HFFc6 (cell line): ENCODE measurements at places on chromosomes 11 and 22. TPM values are rescaled to one million over a fixed set of nuclear protein-coding genes. Genes with fewer than 3 reads are reported as not detected.
A peak's percentile ranks its signal among the peaks of the same experiment; 100 is the strongest.

GAB4 gene
- total RNA-seq, result not detected in 3 replicates

DNA sequence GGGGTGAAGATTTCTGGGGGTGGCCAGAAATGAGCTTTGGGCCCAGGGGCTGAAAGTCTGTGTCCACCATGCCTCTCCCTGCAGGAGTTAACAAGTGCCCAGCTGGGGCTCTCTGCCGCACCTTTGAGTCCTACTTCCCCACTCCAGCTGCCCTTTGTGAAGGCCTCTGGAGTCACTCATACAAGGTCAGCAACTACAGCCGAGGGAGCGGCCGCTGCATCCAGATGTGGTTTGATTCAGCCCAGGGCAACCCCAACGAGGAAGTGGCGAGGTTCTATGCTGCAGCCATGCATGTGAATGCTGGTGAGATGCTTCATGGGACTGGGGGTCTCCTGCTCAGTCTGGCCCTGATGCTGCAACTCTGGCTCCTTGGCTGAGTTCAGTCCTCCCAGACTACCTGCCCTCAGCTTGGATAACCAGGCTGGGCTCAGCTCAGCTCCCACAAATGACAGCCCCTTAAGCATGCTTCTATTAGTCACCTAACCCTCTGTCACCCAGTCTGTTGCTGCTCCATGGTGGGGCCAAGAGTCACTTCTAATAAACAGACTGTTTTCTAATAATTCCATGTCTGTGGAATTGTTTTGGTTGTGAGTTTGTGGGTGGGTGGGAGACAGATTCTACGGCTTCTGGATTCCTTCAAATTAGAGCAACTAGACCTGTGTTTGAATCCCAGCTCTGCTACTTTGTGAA lies 3.0 kb upstream of the INPPL1 start:
- H3K4me1 ChIP-seq, result peaks cover 26% of the 10 kb centered on the region
- peaks cover 9% of the 10 kb centered on the region for H3K27me3 ChIP-seq
- H3K27ac ChIP-seq, result no peak overlapping the region
- no peak overlapping the region; the same call in 1 of the 2 replicates for H3K4me3 ChIP-seq
- DNase-seq, result no peak

GRCh38 chr11:126339073-126339862 lies 16.2 kb upstream of the ST3GAL4 start:
- H3K36me3 ChIP-seq, result peaks cover 36% of the 10 kb centered on the region
- peaks cover 8% of the 10 kb centered on the region for H3K27me3 ChIP-seq
- no peak overlapping the region for H3K4me3 ChIP-seq
- no peak for DNase-seq
- peaks cover 61% of the 10 kb centered on the region for H3K4me1 ChIP-seq

- peak overlapping the region; percentile 87 for H3K4me3 ChIP-seq
- H3K27ac ChIP-seq, result peak overlapping the region; percentile 64
- H3K27me3 ChIP-seq, result no peaks in the 10 kb centered on the region; the same call in none of the 2 replicates
- no peak for DNase-seq
Observed at GRCh38 chr11:8020244-8020597, 33.1 kb downstream of the EIF3F start.

KCNJ5 gene
- not detected in 3 replicates for total RNA-seq

DNA sequence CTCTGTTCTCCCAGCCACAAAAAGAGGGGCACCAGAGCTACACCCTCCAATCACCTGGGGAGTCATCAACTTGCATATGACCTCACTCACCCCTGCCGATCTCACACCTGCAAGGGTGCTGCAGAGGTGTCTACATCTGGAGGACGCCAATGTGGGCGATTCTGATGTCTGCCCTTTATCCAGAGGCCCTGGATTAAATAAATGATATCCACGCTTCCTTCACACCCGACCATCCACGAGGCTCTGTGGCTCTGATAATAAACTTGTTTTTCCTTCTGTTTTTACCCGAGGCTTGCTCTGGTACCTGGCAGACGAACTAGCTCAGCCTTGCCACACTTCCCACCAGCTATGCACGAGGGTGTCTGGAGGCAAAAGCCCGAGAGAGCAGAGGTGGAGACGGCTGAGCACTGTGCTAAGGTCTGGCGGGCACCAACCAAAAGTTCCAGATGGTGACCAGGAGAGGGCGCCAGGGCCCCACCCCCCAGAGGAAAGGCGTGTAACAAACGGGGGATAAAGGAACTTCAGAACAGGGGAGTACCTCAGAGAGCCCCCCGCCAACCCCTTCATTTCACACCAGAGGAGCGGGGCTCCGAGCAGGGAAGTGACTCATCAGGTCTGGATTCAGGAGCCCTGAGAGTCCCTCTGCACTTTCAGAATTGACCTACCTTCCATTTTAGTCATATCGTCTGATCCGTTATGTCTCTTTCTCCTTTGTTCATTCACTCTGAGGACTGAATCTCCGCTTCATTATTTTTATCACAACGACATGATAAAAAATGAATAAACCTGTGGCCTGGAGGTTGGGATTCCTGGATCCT lies 13.5 kb downstream of the SCN3B start:
- peaks cover 5% of the 10 kb centered on the region for H3K4me1 ChIP-seq
- no peaks in the 10 kb centered on the region for H3K36me3 ChIP-seq
- peaks cover 33% of the 10 kb centered on the region for H3K27me3 ChIP-seq
- H3K4me3 ChIP-seq, result 0 out of 2 replicates have a peak overlapping the region, but pooled peaks have one; percentile 13
- no peak for DNase-seq

FIBIN gene
- 40.7 to 95.6 TPM (median 89.3 TPM) in 3 replicates for total RNA-seq

- H3K36me3 ChIP-seq, result peaks cover 24% of the 10 kb centered on the region
- peaks cover 9% of the 10 kb centered on the region for H3K27me3 ChIP-seq
- DNase-seq, result no peak
- H3K27ac ChIP-seq, result no peak overlapping the region
- H3K4me1 ChIP-seq, result no peaks in the 10 kb centered on the region
Observed at GRCh38 chr22:20582520-20583361, 75.3 kb downstream of the MED15 start.

DNA sequence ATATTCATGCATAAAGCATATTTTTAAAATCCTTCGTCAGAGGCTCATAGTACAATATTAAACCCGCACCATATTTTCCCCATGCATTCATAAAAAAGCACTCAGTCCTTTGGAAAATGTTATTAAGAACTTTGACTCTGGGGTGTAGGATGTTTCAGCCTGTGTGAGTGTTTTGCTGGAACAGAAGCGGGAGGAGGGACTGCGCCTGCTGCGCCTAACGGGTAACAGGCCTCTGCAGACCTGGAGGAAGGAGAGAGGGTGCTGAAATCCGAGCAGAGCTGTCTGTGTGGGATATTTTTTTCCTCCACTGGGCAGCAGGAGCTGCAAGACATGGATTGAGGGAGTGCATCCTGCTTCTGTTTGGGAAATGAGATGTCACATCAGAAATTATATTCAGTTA lies 483.0 kb downstream of the BRD1 start:
- H3K27ac ChIP-seq, result no peak overlapping the region
- H3K4me3 ChIP-seq, result no peak overlapping the region
- no peaks in the 10 kb centered on the region for H3K4me1 ChIP-seq
- peaks cover 16% of the 10 kb centered on the region for H3K36me3 ChIP-seq
- H3K27me3 ChIP-seq, result peaks cover 2% of the 10 kb centered on the region; the same call in 1 of the 2 replicates

OR5P2 gene
- total RNA-seq, result not detected in 3 replicates

- H3K27me3 ChIP-seq, result no peaks in the 10 kb centered on the region
- H3K27ac ChIP-seq, result no peak overlapping the region
- DNase-seq, result peak; percentile 60
- H3K36me3 ChIP-seq, result no peaks in the 10 kb centered on the region
- H3K4me3 ChIP-seq, result peak overlapping the region; percentile 16; the same call in 1 of the 2 replicates
Observed at GRCh38 chr11:104033134-104033533, 3.3 kb upstream of the DDI1 start.

DNA sequence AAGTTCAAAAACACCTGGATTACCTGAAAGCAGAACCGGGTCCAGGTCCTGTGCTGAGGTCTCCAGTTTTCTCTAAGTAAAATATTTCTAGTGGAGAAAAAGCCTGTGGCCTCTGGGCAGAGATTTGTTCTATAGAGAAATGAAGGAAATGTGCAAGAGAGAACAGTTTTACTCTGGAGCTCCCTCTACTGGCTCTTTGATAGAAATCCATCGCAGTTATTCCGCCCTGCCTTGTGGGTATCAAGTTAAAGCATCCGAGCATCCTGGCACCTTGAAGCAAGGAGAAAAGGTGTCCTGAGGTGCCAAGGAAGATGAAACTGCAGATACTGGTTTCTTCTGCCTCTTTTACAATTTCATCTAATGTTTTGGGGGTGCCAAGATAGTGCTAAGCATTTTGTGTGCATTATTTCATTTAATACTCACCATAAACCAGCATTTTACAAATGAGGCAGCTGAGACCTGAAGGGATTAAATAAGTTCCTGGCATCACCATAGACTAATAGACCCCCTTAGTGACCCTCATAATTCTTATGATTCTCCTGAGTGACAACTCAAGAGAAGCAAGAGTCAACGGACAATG lies 113.1 kb upstream of the HSD17B12 start:
- peaks cover 36% of the 10 kb centered on the region for H3K27me3 ChIP-seq
- no peak overlapping the region for H3K4me3 ChIP-seq
- H3K36me3 ChIP-seq, result no peaks in the 10 kb centered on the region
- DNase-seq, result peak; percentile 44

MUC5AC gene
- total RNA-seq, result not detected in 3 replicates

- H3K4me3 ChIP-seq, result no peak overlapping the region
- H3K27me3 ChIP-seq, result no peaks in the 10 kb centered on the region
- H3K4me1 ChIP-seq, result peaks cover 2% of the 10 kb centered on the region
- no peak for DNase-seq
- no peak overlapping the region; the same call in 1 of the 2 replicates for H3K27ac ChIP-seq
Observed at GRCh38 chr11:63761188-63761587, 7.4 kb downstream of the ZFTA start.

DNA sequence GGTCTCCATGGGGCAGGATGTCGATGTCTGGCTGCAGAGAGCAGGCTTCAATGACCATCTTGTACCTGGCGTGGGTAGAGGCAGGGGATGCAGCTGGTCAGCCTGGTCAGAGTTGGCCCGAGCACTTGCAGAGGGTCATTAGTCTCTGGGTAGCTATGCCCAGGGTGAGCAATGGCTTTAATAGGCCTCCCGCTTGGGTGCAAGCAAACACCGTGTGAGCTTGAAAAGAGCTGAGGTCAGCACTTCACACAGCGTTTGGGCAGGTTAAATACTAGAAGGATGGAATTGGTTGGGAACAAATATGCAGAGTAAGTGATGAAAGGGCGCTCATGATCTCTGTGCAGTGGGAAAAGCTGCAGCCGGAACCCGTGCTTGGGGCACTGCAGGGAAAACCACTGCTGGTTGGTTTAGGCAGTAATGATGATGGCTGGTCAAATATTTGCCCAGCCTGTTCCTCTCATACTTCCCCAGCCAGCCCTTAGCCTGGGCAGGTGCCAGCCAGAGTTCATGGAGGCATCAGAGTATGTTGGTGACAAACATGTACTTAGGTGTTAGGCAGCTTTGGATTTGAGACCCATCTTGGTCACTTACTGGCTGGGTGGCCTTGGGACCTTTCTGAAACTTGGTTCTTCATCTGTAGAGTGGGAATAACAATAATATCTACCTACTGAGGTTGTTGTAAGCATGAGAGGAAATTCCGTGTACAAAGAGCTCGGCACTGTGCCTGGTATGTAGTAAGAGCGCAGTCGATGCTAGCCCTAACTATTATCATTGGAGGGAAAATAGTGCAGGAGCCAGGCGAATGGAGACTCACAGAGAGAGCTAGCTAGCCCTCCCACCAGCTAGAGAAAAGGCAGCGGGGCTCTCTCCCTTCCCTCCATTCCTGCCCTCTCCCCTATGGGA lies 25.2 kb upstream of the KCNJ11 start:
- no peak for DNase-seq
- no peak overlapping the region for H3K4me3 ChIP-seq
- H3K27ac ChIP-seq, result no peak overlapping the region

DNA sequence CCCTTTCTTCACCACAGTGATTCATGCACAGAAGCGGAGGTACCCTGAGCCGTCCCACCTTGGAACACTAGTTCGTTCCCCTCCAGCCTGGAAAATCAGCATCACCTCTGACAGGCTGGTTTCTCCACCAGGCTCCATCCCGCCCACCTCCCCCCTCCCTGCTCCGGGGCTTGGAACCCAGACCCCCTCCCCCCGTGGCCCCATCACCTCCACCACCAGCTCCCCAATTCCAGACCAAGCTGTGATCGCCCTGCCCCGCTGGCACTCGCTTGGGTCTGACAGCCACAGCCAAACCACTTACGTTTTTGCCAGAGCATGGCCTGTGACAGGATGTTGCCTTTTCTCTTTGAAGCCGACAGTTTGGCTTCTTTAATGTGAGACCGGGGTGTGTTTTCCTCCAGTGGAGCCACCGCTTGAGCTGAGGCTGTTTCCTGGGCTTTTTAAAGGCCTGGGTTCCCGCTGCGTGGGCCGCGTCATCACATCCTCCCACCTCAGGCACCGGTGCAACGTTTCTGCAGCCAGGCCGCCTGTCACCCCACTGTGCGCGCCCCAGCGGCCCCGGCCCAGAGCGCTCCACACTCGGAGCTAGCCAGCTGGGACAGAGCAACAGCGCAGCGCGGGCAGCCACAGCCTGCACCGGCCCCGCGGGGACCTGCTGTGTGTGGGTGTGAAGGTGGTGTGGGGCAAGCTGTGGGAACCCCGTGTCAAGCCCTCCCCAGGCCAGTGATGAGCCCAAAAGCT lies at the start of gene POU2AF1:
POU2AF1 (minus strand) TSS at position 415 of the 741 bp plus-strand sequence; CDS start at position 317, 98 bp downstream.
- H3K27ac ChIP-seq, result no peak within 1 kb of the TSS
- DNase-seq, result no peak
- H3K4me1 ChIP-seq, result no peaks in the 10 kb centered on the region

DNA sequence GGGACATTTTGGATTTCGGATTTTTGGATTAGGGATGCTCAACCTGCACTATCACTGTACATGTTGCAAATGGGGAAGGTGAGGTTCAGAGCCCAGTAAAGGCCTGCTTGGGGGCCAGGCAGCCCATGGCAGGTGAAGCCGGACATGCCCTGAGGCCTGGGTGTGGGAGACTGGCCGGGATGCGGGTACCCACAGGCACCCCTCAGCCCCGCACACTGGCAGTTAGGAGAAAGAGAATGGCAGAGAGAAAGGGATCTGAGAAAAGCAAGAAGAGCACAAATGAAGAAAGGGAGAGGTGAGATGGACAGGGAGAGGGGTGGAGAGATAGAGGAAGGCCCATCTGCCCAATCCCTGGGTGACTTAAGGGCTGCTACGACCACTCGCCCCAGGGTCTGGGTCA lies 52.8 kb downstream of the SCGB1A1 start:
- H3K27ac ChIP-seq, result no peak overlapping the region
- no peaks in the 10 kb centered on the region for H3K36me3 ChIP-seq
- no peak for DNase-seq
- H3K4me3 ChIP-seq, result no peak overlapping the region
- H3K27me3 ChIP-seq, result no peaks in the 10 kb centered on the region; the same call in 1 of the 2 replicates

GRCh38 chr22:47608421-47608820 lies 846.0 kb downstream of the TBC1D22A start:
- no peak for DNase-seq
- H3K27me3 ChIP-seq, result peaks cover 3% of the 10 kb centered on the region; the same call in 1 of the 2 replicates
- no peak overlapping the region for H3K27ac ChIP-seq
- no peak overlapping the region for H3K4me3 ChIP-seq

GRCh38 chr11:35487532-35488078 lies 37.8 kb downstream of the PAMR1 start:
- peak; percentile 49 for DNase-seq
- H3K36me3 ChIP-seq, result peaks cover 35% of the 10 kb centered on the region
- no peaks in the 10 kb centered on the region; the same call in 1 of the 2 replicates for H3K27me3 ChIP-seq
- H3K4me3 ChIP-seq, result no peak overlapping the region

- H3K27me3 ChIP-seq, result peaks cover 2% of the 10 kb centered on the region; the same call in 1 of the 2 replicates
- no peaks in the 10 kb centered on the region for H3K4me1 ChIP-seq
- DNase-seq, result no peak
- no peak overlapping the region for H3K27ac ChIP-seq
Observed at GRCh38 chr22:29758068-29758622, 8.7 kb downstream of the ZMAT5 start.

GRCh38 chr11:87320123-87320522 lies 282.4 kb downstream of the TMEM135 start:
- no peak overlapping the region for H3K4me3 ChIP-seq
- peaks cover 1% of the 10 kb centered on the region; the same call in 1 of the 2 replicates for H3K27me3 ChIP-seq
- H3K36me3 ChIP-seq, result 0 out of 2 replicates have a peak, but pooled peaks cover 4% of the 10 kb centered on the region

- H3K27me3 ChIP-seq, result no peaks in the 10 kb centered on the region
- peaks cover 9% of the 10 kb centered on the region for H3K36me3 ChIP-seq
- no peaks in the 10 kb centered on the region for H3K4me1 ChIP-seq
- no peak overlapping the region for H3K4me3 ChIP-seq
Observed at GRCh38 chr11:132245403-132246385, 875.3 kb downstream of the NTM start.

NXPE4 gene
- not detected in 3 replicates for total RNA-seq
